ENCODE measurements at places on chromosomes 1 and 21. TPM values are rescaled to one million over a fixed set of nuclear protein-coding genes. Genes with fewer than 3 reads are reported as not detected.

OR2T29 gene
- total RNA-seq = not detected

TMEM200B gene
- 9.9 TPM for total RNA-seq

PCP4 gene
- not detected for total RNA-seq

CD1D gene
- 0.39 TPM for total RNA-seq
